ENCODE measurements at places on chromosomes 2 and 18.

GRCh38 chr2:72341639-72342038, 194.0 kb upstream of the CYP26B1 start:
- no peaks in the 10 kb centered on the region for H3K36me3 ChIP-seq
- no peak overlapping the region for H3K27ac ChIP-seq
- no peak for DNase-seq
- no peaks in the 10 kb centered on the region for H3K27me3 ChIP-seq

- H3K4me1 ChIP-seq = no peaks in the 10 kb centered on the region
- H3K36me3 ChIP-seq = no peaks in the 10 kb centered on the region
- H3K4me3 ChIP-seq = no peak overlapping the region
- H3K27ac ChIP-seq = no peak overlapping the region
- no peaks in the 10 kb centered on the region for H3K27me3 ChIP-seq
These were observed 50.6 kb downstream of the RAPH1 start for GRCh38 chr2:203484266-203485112.

DNA sequence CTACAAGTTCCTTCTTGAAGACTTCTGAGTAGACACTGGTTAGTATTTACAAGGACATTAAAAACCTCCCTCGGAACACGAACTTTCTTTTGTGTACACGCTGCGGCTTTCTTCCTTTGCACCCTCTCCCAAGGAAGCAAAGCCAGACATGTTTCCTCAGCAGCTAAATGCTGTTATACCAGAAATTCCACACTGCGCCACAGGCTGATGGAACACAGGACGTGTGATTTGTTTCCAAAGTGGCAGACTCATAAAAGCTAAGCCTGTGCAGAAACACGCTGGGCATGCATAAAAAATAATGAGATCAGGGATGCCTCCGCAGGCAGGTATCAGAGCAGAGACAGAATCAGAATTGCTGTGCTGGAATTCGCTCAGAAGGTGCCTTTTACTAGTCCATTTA, 73.0 kb upstream of the RGPD5 start:
- DNase-seq = peak; percentile 88
- H3K4me1 ChIP-seq = peaks cover 14% of the 10 kb centered on the region
- H3K27ac ChIP-seq = no peak overlapping the region
- H3K27me3 ChIP-seq = no peaks in the 10 kb centered on the region
- no peak overlapping the region for H3K4me3 ChIP-seq

DNA sequence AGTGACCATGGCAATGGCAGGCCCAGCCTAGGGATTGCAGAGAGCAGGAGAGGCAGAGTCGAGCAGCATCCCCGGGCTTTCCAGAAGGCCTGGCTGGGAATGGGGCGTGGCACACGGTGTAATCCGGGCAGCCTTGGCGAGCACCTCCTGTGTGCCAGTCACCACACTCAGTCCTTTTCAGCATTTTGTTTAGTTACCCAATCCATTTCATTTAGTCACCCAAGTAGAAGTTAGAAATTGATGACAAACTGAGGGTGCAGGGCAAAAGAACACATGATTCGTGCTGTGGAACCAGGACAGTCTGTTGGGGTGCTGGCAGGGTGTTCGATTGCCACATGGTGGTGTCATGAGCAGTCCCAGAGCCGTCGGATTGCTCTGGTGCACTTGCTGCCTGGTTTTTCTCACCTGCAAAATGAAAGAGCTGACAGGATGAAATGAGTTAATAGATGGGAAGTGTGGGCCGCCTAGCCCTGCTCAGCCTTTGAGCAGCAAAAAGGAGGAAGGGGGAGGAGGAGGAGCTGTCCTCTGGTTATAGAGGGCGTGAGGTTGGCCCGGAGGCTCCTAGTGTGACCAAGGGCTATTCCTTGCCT, 299.4 kb downstream of the AGAP1 start:
- no peaks in the 10 kb centered on the region for H3K27me3 ChIP-seq
- H3K4me1 ChIP-seq = no peaks in the 10 kb centered on the region
- DNase-seq = no peak
- no peak overlapping the region for H3K4me3 ChIP-seq

DNA sequence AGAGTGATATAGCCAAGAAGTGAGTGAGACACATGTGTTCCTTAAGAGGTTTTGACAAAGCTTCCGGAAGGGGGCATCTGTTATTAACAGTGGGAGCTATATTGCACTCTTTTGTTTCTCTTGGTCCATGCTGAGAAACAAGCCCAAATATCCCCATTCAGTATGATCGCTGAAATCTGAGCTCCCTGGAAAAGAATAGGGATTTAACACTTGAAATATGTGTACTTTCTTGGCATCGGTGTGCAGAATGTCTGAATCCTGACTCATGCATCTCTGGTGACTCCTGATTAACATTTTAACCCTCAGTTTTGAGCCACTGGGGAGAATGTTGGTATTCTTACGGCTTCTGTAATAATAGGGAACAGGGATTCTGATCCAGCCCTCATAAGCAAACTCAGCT, 448.1 kb downstream of the TSN start:
- DNase-seq = no peak
- no peaks in the 10 kb centered on the region for H3K4me1 ChIP-seq
- H3K27ac ChIP-seq = no peak overlapping the region
- no peaks in the 10 kb centered on the region for H3K36me3 ChIP-seq
- H3K27me3 ChIP-seq = no peaks in the 10 kb centered on the region
- no peak overlapping the region for H3K4me3 ChIP-seq

DNA sequence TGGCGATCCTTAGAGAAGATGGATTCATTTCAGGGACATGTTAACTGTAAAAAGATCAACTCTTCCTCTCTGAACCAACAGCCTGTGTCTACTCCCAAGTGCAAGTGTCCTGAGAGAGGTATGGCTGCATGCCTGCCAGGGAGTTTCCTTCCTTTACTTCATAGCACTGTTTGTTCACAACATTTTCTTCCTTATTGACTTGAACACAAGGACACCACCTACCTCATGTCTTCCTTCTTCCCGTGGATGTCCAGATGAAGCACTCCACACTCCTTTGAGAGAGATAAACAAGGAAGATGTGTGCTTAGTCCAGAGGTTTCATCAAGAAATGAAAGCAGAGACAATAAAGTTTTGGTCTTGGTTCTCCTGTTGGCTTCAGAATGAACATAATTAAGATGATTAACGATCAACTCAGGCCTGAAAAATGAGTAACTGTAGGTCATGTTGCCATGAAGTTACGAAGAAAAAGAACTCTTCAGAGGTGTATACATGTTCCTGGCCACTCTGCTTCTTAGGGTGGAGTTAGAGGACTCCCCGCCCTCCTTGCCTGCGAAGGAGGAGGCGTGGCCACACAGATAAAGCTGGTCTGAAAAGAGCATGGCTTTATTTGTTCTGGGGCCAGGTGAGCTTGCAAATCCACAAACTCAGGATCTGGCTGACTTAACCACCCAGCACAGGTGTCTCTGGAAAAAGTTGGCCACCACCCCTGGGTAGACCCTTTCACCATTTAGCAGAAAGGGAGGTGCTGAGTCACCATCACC, 155.0 kb upstream of the KCTD1 start:
- no peaks in the 10 kb centered on the region for H3K36me3 ChIP-seq
- H3K27ac ChIP-seq = no peak overlapping the region
- H3K4me3 ChIP-seq = no peak overlapping the region
- H3K4me1 ChIP-seq = no peaks in the 10 kb centered on the region

Data from vagina (tissue), 2 donors.